ENCODE measurements at places on chromosomes 11 and 22.

GRCh38 chr11:117838901-117839300 is 14.4 kb upstream of the FXYD2 start:
- no peak for DNase-seq

GRCh38 chr11:10233581-10233980 is 60.4 kb downstream of the SBF2 start:
- no peak for DNase-seq

DNA sequence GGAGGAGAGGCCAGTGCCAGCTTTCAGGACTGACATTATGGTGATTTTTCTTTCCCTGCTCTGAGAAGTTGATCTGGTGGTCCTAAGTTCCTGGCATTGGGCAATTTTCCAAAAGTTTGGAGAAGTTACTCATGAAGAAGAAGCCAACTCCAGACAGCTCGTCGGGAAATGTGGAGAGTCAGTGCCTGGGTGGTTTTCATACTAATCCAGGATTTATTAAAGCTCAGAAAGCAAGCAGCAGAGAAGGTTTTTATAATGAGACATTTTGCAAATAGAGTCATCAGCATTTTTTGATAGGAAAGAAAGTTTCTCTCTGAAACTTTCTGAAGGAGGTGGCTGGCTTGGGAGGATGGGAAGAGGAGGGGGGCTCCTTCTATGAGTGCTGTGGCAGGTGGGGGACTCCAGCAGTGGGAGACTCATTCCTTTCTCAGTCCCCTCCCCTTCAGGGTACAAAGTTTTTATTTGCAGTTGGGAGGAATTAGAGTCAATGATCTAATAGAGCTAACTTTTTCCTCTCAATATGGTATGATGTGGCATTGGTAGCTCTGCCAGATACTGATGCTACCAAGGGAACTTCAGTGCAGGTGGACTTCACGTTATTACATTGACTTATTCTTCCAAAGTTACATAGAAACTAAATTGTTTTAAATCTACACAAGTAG is 55.4 kb downstream of the LIF start:
- DNase-seq = no peak

- no peak for DNase-seq
Observed at GRCh38 chr11:9808943-9809342, 145.1 kb downstream of the SWAP70 start.

GRCh38 chr11:65288706-65289536 is 25.7 kb upstream of the CDC42EP2 start:
- no peak for DNase-seq

DNA sequence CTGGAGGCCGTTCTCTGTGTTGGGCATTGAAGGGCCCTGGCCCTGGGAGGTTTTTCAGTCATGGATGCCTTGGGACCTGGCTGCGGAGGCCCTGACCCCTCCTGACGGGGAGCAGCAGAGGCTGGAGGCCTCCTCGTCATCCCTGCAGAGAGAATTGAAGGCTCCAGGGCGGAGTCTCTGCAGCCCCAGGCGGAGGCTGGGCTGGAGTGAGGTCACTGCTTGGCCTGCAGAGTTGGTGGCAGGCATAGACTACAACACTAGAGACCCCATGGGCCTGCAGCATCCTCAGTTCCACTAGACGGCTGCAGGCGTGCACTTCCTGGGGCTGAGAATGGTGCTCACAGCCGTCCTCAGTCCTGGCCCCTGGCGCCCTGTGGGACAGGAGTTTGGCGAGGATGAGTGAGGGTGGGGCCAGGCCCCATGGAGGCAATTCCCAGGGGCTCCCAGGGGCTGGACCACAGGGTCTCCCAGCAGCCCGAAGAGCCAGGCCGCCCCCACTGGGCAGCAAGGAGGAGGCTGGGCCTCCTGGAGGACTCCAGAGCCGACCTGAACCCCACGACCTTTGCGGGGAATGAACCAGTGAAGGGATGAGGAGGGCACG is 1194.9 kb downstream of the BRD1 start:
- no peak for DNase-seq

All from stimulated activated CD8-positive, alpha-beta memory T cell treated with anti-CD3 and anti-CD28 coated beads, Interleukin-2, amount 100 ng/mL, for 1 hour (primary cell).